ENCODE measurements at places on chromosomes 3 and 15.

GRCh38 chr3:72660270-72661114 is 187.8 kb downstream of the SHQ1 start:
- DNase-seq = no peak

DNA sequence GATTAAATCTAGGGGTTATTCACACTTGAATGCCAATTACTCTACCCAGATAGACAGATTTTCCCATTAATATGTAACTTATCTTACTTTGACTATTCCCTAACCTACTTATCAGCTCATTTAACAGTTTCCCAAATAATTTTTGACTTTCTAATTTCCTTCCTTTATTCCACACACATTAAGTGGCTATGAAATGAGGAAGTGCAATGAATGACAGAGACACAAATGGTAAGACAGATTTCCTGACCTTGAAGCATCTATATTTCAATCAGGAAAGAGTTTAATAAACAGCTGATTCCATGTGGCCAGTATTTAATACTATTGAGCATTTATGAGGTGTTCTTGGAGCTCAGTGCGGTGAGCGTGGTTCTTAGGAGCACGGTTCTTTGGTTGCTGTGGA is 78.8 kb downstream of the SLC7A14 start:
- DNase-seq = no peak

- DNase-seq = peak; percentile 79
These were observed 64.7 kb downstream of the GPR176 start for GRCh38 chr15:39855400-39855799.

GRCh38 chr3:195752066-195752465 is 31.3 kb downstream of the MUC20 start:
- no peak for DNase-seq

- DNase-seq = no peak
These were observed 1073.5 kb downstream of the NAALADL2 start for GRCh38 chr3:175932586-175932985.

DNA sequence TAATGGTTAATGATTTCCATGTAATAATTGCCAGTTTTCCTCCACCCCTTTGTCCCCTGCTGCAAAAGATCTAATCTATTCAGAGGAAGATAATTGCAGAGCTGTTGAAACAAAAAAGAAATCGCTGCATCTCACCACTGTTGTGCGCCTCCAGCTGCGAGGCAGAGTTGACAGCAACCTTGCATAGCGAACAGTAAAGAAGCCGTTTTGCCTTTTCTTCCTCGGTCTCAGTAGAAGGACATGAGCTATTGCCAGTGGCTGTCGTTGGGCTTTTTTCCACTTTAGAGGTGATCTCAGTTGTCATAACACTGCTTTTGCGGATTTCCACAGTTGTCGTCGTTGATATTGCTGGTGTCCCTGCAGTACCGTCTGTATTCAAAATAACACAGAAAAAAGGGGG is 314.2 kb downstream of the ZNF385D start:
- DNase-seq = no peak

GRCh38 chr3:30639937-30640336 is 33.5 kb downstream of the TGFBR2 start:
- DNase-seq = no peak
